ENCODE measurements at places on chromosomes 12 and 14.

GRCh38 chr12:106957583-106957982 lies 1.9 kb downstream of the TMEM263 start:
- no peak for DNase-seq

GRCh38 chr14:32372154-32372553 lies 43.1 kb downstream of the AKAP6 start:
- DNase-seq = peak; percentile 96

DNA sequence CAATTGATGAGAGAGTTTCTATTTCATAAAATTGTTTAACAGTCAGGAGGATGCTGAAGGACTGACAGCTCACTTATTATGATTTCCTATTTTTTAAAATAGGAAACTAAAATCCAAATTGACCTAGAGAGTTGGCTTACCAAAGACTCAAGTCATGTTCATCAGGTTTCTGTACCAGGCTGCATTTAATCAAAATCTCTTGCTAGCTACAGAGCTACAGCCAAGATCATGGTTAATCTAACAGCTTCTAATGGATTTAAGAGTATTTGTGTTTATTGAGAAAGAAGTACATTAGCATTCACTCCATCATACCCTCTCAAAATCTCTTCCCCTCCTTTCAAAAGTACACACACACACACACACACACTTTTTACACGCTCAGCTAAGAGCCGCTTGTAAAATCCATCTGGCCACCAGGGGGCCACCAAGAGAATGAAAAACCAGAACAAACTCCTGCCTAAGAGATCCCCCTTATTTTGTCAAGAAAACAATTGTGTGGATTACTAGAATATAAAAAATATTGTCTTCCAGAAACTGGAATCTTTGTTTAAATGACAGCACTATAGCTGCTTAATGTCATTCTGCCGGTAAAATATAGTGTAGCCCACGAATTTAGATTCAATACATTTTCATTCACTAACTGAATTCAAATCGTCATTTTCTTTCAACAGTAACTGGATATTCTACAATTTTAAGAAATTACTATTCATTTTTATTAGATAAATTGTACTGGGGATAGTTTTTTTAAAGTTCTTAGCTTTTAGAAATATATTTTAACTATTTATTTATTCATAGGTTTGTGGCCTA lies 334.0 kb downstream of the BTG1 start:
- DNase-seq = peak; percentile 80

DNA sequence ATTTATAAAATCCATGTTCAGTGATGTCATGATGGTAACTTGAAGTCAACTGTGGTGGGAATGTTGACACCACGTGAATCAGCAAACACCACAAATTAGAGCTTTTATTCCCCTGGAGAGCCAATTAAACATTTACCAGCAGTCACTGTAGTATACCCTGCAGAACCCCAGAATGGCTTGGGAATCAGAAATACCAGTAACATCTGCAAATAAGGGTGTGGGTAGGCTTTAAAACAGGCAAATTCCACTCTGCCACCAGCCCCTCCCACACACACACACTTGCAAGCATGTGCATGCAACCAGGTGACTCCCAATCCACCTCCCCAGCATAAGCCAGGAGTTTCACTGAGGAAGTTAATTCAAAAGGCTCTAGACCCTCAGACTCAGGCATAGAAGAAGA lies 63.6 kb upstream of the TMEM263 start:
- no peak for DNase-seq

DNA sequence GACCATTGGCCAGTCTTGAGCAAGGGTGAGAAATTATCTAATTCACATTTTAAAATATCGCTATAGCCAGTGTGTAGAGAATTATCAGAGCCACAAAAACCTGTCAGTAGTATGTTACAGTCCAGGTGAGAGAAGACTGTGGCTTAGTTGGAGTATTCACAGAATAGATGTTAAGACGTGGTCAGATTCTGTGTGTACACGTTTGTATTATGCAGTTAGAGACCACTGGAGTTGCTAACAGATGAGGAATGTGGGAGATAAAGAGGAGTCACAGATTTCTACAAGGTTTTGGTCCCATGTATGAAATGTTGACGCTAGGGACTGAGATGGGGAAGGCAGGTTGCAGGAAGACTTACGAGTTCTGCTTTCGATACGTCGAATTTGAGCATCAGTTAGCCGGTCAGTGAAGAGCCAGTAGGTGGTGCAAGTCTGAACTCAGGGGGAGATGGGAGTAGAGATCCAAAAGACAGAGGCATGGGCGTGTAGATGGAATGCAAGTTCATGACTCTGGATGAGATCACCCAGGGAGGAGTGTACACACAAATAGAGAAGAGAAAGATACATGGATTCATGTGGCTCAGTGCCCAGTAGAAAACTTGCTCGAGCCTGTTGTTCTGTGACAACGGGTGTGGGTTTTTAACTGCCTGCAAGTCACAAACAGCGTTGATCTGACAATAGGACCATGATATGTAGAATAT lies 114.8 kb upstream of the FLRT2 start:
- DNase-seq = peak; percentile 86

- no peak for DNase-seq
Observed at GRCh38 chr12:121248622-121249021, 38.7 kb downstream of the P2RX4 start.

- DNase-seq = no peak
Observed at GRCh38 chr12:71942259-71942658, 3.6 kb downstream of the TPH2 start.

DNA sequence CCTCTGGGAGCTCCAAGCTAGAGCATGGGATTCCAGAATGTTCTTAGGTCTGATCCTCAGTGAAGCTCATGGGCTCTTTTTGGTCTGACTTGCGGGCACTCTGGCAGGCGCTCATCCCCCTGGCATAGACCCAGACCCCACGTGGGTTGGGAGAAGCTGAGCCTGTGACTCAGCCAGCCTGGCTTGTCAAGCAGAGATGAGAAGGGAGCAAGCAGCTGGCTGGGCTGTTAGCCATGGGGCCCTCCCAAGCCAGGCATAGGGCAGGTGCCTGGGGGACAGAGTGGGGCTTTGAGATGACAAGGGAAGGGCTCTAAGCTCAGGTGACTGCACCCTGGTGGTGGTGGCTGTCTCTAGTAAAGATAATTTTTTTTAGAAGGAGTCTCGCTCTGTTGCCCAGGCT lies 80.3 kb upstream of the NOS1 start:
- DNase-seq = no peak

GRCh38 chr12:68759852-68760251 lies 13.9 kb downstream of the SLC35E3 start:
- DNase-seq = no peak

DNA sequence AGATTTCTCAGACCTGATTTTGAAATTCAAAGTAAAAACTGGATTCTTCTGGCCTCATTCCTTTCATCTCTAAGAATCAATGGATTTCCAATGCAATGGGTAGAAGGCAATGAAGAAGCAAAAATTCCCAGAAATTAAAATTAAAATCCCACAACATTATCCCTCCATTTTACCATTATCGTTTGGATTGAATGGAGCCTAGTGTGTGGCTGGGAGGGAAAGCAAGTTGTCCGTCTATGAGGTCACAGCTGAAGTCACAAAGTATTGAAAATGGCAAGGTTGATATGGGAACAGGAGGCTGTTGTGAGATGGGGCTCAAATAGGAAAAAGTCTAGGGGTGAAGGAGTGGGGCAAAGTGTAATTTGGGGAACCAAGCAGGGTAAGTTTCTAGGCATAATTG lies at the start of gene C12orf54:
C12orf54 (plus strand) TSS at position 301 of the 400 bp plus-strand sequence. CDS start 799 bp downstream, outside the sequence.
- DNase-seq = no peak

GRCh38 chr12:109963743-109964429 lies 32.3 kb downstream of the GIT2 start:
- DNase-seq = peak; percentile 60

DNA sequence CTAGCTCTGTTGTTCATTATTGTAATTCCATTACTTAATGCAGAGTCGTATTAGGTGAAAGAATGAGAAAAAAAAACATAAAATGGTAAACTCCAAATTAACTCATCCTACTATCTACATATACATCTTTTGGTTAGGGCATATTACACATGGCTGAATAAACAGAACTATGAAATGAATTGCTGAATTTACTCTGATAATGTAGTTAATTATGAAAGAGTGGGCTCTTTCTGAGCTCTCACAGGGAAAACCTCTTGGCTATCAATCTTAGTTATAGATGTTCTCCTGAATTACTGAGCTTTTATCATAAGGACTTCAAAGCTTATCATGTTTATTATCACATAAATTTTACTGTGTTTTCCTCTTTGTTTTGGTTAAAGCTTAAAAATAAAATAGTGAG lies 798.5 kb upstream of the MDGA2 start:
- no peak for DNase-seq

GRCh38 chr12:91511795-91512420 lies 329.3 kb upstream of the DCN start:
- no peak for DNase-seq

GRCh38 chr12:101876322-101876860 lies 989 bp upstream of the DRAM1 start:
- peak; percentile 17 for DNase-seq

GRCh38 chr12:21615431-21615830 lies 10.8 kb upstream of the GYS2 start:
- DNase-seq = no peak

DNA sequence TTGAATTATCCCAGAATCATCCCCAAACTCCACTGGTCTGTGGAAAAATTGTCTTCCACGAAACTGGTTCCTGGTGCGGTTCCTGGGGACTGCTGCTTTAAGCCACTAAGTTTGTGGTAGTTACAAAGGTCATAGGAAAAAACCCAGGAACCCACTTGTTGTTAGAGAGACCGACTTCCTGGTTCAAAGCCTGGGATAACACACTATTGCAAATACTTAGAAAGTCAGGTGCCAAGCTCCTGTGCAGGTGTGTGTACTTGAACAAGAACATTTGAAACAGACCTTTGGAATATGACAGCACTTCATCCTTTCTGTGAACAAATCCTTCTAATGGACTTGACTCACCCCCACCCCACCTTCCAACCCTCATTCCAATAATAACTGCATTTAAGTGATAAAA lies 519.6 kb downstream of the GLT1D1 start:
- DNase-seq = no peak

GRCh38 chr12:77572371-77572770 lies 258.3 kb upstream of the NAV3 start:
- peak; percentile 31 for DNase-seq

GRCh38 chr12:6367969-6368892 lies 7.1 kb downstream of the SCNN1A start:
- DNase-seq = no peak

GRCh38 chr12:18454330-18454729 lies 193.0 kb downstream of the PIK3C2G start:
- DNase-seq = no peak

DNA sequence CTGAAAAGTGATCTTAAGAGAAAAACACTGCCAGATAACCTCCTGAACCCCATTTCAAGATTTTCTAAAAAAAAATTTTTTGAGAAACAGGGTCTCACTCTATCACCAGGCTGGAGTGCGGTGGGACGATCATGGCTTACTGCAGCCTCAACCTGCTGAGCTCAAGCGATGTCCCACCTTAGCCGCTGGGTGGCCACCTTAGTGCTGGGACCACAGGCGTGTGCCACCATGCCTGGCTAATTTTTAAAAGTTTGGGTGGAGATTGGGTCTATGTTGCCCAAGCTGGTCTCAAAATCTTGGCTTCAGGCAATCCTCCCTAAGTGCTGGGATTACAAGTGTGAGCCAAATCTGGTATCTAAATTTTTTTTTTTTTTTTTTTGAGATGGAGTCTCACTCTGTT lies 3.4 kb downstream of the PNMA1 start:
- no peak for DNase-seq

GRCh38 chr12:48285751-48286650 lies 64.7 kb downstream of the ZNF641 start:
- DNase-seq = no peak

- DNase-seq = no peak
Observed at GRCh38 chr12:127893895-127894609, 372.9 kb upstream of the TMEM132C start.

- DNase-seq = no peak
Observed at GRCh38 chr14:25484906-25485305, 435.0 kb upstream of the STXBP6 start.

DNA sequence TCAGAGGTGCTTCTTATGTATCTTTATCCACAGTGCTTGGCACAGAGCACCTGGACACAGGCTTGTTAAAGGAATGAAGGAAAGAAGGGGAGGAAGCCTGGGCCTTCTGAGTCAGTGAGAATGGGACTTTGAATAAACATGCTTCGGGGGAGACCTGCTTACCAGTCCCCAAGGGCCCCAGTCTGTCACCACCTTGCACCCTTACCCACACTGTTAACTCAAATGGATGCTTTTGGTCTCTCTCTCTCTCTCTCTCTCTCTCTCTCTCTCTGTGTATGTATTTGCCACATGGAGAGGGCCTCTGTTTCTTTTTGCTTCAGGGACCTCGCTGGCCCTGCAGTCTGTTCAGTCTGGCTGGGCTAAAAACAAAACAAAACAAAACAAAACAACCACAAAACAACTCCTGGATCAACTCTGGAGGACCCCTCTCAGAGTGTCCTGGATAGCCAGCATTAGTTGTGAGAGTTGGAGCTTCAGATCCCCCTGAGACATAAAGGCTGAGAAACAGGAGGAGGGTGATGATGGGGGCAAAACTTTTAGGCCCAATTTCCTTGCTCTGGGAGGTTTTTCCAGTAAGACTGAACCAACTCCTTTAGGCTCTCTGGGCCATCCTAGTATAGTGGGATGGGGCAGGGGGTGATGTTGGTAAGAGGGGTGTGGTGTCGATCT lies 1.9 kb downstream of the KIF5A start:
- DNase-seq = no peak

DNA sequence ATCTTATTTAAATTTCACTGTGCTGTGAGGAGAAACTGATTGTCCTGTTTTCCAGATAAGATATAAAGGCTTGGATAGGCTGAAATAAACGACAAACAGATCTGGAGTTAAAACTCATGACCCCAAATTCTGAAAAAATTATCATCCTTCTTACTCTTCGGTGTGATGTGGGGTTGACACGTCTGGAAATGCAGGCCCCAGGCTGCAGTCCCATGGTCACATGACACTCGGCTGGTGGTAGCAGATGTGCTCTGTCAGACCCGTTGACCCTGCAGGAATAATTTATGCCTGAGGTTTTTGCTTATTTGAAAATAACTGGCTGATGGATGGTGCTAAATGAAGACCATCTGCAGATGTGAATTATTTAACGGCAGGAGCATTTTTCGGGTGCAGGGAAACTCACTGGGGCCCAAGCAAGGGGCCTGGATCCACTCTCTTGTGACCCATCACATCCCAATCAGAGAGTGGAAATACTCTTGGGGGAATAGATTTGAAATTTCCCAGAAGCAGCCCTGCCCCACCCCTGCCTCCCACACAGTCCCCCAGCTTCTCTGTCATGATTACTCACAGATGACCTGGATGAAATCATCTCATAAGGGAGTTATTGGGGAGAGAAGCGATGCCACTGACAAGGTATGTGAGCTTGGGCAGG lies 47.7 kb upstream of the CMKLR1 start:
- DNase-seq = no peak

GRCh38 chr12:2691006-2691344 lies 103.8 kb upstream of the FKBP4 start:
- peak; percentile 21 for DNase-seq

GRCh38 chr14:74653386-74654138 lies 41.5 kb upstream of the LTBP2 start:
- peak; percentile 36 for DNase-seq

DNA sequence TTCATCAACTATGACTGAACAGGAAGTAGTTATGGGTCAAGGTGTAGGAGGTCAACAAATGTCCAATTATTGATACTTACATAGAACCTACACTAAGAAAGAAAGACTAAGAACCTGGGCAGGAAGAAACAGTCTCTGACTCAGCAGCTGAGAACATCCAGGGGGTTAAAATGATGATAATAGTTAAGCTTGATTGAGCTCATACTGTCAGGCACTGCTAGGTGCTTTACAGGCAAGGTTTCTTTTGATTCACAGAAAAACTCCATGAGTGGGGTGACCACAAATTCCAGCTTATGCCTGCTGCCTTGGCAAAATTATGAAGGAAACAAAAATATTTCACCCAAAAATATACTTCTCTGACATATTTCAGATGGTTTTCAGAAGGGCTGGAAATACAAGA lies 75.0 kb downstream of the ACADS start:
- no peak for DNase-seq
